Ovary (tissue), 10 donors: ENCODE measurements at places on chromosomes 1 and 21.

DNA sequence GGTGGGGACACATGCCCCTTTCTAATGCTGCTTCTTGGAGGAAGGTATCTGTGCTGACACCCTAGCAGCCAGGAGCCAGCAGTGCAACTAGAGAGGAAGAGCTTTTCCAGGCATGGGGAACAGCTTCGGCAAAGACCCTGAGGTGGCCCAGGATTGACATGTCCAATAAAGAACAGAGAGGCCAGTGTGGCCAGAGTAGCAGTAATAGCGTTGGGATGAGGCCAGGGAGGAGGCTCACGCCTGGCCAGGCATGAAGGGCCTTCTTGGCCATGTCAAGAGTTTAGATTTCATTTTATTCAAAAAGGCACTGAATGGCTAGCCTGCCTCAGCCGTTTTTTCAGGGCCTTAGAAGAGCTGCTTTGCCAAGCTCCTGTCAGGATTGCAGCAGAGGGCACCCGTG, 16.3 kb upstream of the ADAMTSL4 start:
- DNase-seq, result no peak

- no peak for DNase-seq
Measured at GRCh38 chr1:80064524-80064923, 1058.0 kb upstream of the ADGRL4 start.

DNA sequence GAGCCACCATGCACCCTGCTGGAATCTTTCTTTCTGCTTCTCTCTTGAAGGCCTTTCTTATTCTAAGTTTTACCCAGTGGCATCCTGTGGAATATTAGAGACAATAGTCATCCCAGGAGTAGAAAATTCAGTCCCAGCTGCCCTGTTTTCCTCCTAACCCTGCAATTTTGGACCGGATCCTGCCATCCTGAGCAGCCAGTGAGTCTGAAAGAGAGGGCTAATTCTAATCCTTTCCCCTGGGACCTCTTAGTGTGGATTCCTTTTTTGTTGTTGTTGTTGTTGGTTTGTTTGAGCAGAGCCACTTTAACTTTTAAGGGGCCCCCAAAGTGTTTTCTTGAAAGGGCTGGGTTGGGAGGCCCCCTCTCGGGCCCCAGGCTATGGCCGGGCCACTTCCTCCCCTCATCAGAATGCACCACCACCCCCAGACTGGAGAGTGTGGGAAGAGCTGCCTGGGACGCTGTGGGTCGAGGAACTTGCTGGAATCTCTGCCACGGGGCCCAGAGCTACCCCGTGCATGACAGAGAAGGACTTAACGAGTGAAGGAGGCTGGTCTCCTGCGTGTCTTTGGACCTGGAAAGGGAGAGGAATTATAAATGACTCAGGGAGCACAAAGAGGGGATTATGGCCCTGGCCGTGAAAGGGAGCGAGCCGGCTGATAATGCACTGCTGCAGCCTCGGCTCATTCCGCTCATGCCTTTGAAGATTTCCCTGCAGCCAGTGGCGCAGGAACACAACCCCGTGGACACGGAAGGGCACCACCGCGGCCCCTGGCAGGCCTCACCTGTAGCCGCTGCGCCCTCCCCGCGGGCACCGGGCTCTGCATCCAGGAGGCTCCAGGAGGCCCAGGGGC, 81.0 kb upstream of the AKT3 start:
- no peak for DNase-seq

DNA sequence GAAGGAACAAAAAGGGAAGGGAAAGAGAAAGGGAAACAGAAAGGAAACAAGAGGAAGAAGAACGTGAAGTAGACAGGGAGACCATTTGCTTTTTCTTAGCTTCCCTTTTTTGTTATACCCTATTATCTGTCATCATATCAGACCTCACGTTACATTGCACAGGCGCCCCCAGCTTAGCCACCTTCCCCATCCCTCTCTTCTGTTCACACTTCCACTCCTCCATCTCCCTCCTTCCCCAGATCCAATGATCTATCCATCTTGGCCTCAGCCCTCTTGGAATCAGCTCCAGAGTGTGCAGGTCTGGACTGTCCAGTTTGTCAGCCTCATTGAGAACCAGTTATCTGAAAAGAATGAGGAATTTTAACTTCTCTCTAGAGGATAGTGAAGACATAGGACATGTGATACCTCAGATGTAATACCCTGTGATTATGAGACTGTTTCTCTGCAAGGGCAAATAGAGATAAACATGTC, 101.1 kb upstream of the ERRFI1 start:
- DNase-seq, result no peak

- DNase-seq, result no peak
Measured at GRCh38 chr1:172324086-172324485, 96.4 kb upstream of the C1orf105 start.

DNA sequence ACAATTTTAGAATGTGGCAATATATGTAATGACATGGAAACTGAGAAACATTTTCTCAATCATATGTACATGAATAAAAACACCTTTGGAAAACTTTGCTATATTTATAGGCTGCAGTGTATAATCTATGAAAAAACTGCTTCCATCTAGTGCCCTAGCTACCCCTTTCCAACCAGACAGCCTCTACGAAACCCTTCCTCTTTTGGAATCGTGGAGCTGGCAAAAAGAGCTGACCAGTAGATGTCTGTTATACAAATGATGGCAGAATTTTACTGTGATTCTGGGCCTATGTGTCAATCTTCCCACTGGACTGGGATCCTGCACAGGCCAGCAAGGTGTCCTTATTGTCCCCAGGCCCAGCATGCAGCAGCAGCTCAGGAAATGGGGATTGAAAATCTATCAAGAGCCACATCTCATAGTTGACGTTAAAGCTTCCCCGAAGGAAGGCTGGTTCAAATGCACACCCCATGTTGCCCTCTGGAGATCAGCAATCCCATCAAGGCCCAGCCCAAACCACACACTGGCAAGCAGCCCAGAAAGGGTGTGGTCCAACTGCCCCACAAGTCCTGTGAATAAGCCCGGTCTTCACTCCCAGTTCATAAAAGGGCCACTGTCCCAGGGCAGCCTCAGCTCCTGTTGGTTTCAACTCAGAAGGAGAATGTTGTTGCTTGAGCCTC, 8.8 kb upstream of the FAM20B start:
- DNase-seq, result peak; percentile 63

DNA sequence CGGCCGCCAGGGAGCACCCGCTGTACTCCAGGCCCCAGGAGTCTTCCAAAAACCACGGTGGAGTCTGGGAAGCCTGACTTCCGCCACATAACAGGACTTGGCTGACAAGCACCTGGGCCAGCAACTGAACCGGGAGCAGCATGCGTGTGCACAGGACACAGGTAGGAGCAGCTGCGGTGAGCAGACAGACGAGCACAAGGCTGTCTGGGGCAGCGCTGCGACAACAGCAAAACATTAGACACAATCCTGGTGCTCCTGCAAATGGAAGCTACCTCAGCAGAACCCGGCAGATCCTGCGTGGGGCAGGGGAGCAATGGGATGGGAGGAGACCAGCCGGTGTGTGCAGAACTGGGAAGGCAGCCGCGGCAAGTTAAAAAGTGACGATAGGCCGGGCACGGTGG, 80.4 kb downstream of the NPHP4 start:
- DNase-seq, result no peak

DNA sequence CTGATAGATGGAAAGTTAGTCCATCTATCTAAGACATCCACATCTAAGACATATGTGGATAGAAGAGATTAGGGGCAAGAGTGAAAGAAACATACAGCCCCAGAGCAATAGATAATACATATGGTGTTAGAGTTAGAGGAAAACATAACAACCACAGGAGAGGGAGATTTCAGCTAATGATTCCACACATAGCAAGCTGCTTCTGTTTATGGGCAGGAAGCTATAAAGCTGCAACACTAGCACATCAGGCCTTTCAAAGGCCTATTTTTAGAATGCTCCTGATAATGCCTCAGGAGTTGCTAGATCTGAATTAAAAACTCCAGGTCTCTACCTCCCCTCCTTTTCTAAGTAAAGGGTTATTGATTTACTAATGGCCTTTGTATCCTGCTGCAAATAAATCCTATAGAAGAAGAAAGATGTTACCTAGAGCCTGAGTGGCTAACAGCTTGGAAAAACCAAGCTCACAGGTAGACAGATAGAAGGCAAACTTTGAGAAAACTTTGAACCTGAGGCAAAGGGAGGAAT, 36.1 kb downstream of the BRINP2 start:
- no peak for DNase-seq

DNA sequence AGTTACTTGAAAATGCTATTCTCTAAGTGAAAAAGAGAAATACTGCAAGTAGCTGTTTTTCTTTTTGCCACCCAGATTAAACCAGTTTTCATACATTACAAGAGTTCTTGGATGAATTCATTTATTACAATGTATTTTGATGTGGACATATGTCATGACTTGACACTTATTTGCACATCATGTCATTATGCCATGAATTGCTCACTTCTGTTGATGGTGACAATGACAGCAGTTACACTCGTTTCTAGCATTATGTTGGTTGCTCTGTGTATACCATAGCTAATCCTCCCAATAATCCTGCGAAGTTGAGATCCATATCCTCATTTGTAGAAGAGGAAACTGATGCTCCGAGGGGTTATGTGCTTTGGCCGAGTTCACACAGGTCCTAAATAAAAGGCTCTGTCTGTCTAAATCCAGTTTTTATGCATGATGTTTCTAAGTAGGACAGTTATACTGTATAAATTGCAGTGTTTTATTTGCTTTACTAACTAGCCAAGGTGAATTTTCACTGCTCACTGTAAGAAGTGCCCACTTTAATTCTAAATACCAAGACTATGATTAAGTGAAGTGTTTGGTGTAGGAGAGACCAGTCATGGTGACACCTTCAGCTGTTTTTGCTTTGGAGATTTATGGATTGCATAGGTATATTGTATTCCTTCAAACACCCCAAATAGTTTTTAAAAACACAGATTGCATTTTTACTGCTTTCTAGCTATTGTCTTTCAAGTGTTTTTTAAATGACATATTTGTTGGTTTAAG, 56.7 kb downstream of the PRDM2 start:
- no peak for DNase-seq

DNA sequence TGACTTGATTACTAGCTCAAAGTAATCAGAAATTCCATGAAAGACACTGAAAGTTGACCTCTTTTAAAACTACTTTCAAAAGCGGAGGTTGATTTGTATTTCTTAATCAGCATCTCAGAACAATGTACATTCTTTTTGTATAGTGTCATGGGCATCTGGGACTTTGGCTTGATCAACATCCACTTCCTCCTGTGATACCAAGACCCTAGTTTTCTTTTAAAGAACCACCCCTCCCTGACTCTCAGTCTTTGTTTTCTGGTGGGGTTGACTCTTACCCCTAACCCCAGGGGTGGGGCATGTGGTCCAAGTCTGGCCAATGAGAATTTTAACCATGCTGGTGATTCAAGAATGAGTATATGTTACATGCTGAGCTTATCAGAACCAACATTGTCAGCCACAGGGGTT, 21.7 kb upstream of the IRF2BP2 start:
- no peak for DNase-seq

DNA sequence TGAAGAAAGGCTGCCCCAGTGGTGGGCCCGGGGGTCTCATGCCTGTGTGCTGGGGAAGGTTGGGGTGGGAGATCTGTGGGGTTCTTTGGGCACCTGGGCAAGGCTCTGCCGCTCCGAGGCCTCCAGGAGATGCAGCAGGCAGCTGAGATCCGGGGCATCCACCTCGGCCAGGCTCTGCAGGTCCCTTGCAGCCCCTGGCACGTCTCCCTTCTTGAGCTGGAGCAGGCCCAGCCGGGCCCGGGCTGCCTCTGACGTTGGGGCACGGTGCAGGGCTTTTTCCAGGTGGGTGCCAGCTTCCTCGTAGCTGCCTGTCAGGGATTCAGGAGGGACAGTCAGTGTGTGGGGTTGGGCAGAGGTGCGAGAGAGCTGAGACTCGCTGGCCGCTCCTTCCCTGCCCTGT, 11.4 kb upstream of the MMEL1 start:
- DNase-seq, result peak; percentile 20

DNA sequence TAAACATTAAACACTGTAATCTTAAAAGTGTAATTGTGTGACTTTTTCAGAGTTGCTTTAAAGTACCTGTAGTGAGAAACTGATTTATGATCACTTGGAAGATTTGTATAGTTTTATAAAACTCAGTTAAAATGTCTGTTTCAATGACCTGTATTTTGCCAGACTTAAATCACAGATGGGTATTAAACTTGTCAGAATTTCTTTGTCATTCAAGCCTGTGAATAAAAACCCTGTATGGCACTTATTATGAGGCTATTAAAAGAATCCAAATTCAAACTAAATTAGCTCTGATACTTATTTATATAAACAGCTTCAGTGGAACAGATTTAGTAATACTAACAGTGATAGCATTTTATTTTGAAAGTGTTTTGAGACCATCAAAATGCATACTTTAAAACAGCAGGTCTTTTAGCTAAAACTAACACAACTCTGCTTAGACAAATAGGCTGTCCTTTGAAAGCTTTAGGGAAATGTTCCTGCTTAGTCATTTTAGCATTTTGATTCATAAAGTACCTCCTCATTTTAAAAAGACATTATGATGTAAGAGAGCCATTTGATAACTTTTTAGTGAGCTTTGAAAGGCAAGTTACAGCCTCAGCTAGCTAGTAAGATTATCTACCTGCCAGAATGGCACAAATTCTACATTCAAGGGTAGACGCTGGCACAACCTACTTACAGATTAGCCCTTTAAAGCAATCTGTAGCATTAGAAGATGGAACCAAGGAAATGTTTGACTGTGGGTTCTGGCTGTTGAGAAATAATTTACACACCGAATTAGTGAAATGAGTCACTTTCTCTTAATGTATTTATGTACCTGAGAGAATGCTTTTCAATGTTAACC, 9.4 kb downstream of the SOD1 start:
- no peak for DNase-seq

GRCh38 chr1:56803561-56804156, 15.5 kb downstream of the FYB2 start:
- no peak for DNase-seq

- DNase-seq, result no peak
Measured at GRCh38 chr1:203480084-203480483, 4.5 kb downstream of the PRELP start.

DNA sequence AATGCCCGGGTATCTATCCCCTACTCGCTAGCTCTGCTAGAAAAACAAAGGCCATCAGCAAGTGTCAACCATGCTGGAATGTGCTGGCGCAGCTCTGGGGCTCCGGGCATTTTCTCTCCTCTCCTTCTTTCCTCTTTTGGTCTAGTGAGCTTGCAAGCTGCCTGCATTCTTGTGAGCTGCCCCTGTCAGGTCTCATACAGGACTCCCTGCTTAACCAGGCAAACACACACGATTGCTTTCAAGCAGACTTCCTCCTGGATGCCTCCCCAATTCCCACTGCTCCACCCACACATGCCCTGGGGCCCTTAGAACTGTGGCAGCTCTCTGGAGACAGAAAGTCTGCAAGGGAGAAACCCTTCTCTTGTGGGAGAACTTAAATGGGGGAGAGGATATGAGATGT, 35.7 kb upstream of the SUCO start:
- DNase-seq, result peak; percentile 19

GRCh38 chr1:13699936-13700520, at the start of gene PRDM2:
Gene PRDM2, plus strand, starts transcription at chr1:13700188. Its CDS starts 15,418 bp downstream, at chr1:13715606.
- peak; percentile 58 for DNase-seq

- peak; percentile 7 for DNase-seq
Measured at GRCh38 chr21:46157987-46158451, 2.6 kb upstream of the FTCD start.

GRCh38 chr1:88581703-88582102, 102.4 kb upstream of the PKN2 start:
- DNase-seq, result no peak
